ENCODE measurements at places on chromosomes 7 and 10.

DNA sequence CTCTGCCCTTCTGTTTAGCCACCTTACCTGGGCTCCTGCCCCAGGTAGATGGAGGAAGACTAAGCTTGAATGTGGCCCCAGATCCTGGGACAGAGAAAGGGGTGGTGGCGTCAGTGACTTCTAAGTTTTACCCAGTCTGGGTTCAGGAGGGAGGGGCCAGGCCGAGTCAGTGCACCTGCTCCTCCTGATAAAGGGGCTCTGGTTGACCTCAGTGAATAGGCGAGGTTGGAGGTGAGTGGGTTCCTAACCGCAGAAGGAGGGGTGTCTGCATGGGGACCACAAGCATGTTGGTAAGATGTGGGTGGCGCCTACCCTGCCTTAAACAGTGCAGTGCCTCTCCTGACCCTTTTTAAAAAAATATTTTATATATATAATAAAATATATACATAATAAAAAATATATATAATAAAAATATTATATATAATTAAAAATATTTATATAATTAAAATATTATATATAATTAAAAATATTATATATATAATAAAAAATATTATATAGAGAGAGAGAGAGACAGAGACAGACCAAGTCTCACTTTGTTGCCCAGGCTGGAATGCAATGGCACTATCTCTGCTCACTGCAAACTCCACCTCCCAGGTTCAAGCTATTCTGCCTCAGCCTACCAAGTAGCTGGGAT, 97.3 kb upstream of the GTF2I start:
- no peak for DNase-seq

DNA sequence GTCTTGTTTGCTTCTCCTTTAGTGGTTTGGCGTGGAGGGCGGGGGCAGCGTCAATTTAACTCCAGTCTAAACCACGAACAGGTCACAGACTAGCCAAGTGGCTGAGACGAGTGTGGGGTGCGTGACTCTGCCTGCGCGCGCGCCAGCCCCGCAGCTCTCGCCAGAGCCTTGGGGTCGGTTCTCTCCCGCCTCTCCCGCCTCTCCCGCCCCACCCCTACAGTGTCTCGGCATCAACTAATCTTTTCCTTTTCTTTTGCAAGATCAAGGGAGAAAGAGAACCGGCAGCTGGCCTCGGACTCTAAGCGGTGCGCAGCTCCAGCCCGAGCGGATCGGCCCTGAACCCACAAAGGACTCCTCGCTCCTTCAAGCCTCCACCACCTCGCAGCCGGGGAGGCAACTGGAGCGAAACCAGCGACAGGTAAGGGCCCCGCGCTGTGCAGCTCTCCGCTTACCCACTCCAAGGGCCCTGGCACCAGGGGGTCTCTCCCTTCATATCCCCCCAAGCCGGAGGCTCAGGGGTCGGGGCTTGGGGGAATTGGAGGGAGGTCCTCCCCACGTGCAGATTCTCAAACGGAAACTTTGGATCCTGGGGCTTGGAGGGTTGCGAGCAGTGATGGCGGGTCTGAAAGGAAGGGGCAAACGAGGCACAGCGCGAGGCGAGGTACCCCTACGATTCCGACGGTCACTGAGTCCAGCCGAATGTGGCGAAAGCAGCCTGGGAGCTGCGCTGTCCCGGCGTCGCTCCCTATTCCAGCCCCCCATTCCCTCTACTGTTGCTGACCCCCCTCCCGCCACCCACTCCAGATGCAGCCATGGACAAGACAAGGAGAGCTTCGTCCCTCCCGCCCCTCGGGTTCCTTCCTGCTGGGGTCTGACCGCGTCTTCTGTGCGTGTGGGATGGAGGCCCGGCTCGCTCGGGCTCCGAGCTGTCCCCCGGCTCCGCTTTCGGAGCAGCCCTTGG, 829 bp downstream of the CHRM2 start:
- no peak for DNase-seq

DNA sequence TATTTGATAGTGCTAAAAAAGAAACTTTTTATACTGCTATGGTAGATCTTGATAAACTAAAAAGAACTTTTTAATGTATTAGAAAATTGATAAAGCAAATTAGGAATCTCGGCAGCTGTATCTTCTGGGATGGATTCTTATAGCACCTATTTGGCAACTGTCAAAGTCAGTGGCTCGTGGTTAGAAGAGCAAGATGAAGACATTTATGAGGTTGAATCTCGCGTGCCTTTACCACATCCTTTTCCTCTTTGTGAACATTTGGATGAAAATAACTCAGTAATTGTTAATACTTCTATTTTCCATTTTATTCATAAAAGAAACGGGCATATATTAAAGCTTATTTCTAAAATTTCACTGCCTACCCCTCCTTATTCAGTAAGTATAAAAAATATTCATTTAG, 76.2 kb downstream of the CYP51A1 start:
- DNase-seq: no peak

- DNase-seq: no peak
Observed at GRCh38 chr10:66604195-66604594, 321.6 kb upstream of the LRRTM3 start.

DNA sequence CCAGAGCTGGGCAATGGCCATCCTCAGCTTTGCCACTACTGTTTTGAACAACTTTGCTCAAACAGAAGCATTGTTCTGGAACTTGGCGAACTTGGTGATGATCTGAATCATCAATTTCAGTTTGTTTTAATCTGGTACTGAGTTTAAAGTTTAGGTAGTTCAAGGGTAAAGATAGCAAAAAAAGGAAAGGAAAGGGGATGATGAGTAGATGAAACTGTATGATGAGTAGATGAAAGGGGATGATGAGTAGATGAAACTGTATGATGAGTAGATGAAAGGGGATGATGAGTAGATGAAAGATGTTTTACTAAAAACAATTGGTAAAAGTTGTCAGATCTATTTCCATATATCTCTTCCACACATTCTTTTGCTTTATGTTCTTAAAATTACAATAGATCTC, 737.0 kb downstream of the LRMDA start:
- no peak for DNase-seq

DNA sequence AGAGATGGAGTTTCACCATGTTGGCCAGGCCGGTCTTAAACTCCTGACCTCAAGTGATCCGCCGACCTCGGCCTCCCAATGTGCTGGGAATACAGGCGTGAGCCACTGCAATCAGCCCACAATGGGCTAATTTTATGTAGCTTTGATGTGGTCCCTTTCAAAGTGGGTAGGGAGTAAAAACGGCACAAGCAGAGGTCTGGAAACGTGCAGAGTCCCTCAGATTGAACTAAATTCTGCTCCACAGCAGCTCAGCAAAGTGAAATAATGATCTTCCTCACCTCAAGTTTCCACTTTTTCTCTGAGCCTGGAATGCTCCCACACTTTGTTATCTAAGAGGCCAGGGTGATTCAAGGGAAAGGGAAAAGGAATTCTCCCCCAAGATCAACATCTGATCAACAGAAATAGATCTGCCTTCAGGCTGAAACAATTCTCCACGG, 6.1 kb downstream of the CCDC3 start:
- no peak for DNase-seq

DNA sequence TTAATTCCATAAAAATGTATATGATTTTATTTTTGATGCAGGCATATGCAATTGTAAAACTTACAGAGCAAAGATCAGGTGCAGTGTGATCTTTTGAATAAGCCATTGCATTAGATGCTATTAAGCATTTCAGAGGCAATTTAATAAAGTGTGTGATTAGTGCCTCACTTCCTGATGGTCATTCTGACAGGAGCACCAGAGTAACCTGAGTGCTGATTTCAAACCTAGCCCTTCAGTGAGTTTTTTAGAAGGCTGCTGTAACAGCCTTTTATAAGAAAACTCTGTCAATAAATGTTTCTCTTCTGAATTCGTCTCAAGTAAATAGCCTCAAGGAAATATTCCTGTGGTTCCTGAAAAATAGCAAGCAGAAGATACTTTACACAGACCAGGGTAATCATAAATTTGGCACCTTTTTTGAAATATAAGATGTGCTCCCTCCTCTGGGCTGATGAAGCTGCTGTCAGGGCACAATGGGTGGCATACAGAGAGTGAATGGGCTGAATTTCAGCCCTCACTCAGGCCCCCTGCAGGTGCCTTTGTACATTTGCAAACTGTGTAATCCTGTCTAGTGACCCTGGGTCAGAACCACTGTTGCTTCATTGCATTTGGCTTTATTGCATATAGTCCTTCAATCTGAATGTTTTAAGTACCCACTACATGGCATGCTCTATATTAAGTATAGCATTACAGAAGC, 193.7 kb upstream of the CSTF2T start:
- peak; percentile 43 for DNase-seq

GRCh38 chr7:141076377-141076776, 2.5 kb downstream of the TMEM178B start:
- no peak for DNase-seq

DNA sequence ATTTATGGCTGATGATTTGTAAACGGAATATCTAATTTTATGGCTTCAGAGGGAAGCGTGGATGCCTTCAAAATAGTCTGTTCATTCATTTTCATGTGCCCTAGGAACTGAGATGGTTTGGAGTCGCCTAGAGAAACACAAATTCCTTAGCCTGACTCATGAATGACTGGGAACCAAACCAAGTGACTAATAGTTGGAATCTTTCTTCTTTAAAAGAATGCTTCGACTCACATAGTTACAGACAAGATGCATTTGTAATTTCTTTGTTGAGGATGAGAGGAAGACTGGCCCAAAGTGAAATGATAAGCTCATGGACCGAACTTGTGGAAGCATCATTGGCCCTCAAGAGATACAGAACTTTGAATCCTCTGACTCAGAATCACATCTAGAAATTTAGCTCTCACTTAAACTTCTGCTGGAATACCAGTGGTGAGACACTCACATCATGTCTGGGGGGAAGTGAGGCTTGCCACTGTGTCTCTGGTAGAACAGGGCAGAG, 1107.2 kb downstream of the NRG3 start:
- DNase-seq: no peak

- DNase-seq: peak; percentile 20
Observed at GRCh38 chr10:112343056-112343806, 30.7 kb upstream of the ACSL5 start.

DNA sequence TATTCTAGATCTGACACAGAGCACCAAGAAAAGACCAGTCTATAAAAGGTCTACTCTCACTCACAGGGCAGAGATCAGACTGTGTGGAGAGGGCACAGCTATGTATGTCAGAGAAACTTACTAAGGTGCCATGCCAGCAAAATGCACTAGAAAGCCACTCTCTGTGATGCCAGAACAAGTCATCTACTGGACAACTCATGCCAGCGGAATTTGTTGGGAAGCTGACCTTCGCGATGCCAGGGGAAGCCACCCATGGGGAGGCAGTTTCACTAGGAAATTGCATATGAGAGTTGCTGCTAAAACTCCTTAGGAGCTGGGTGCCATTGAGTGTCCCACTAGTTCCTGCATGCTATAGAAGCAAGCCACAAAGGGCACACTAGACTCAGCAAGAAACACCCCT, 58.5 kb downstream of the MICU1 start:
- DNase-seq: no peak

DNA sequence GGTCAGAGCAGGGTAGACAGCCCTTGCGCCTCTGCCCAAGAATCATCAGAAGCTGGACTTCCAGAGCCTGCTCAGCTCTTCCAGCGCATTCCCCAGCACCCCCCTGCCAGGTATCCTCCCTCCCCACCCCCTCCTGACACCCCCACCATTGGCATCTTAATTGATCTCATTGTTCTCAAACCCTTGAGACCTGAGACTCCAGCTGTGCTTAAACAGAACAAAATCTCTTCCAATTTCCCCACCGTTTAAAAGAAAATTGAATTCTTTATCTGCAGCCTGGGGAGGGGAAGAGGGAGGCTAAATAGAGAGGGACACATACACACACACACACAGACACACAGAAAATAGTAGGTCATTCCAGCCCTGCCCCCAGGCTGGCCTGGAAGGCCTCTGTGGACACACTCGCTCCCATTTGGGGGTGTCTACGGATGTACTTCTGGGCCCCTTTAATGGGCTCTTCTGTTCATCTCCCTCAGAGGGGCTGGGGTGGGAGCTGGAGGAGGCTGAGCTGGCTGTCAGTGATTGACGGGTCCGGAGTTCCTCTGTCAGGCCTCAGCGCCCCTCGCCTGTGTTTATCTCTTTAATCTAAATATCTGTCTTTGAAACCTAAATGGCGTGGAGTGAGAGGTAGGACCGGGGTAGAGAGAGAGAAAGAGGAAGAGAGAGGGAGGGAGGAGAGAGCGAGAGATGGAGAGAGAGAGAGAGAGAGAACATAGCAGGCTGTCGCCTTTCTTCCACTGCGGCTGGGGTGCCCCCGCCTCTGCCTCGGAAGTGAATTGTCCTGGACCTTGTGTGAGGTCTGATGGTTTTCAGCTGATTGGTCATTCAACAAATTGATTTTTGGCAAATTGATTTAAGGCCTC, 61.7 kb downstream of the C10orf105 start:
- no peak for DNase-seq

GRCh38 chr10:93034426-93034825, 26.2 kb upstream of the CYP26C1 start:
- no peak for DNase-seq

- no peak for DNase-seq
Observed at GRCh38 chr7:10222976-10223375, 750.7 kb upstream of the PHF14 start.

GRCh38 chr10:120375666-120376065, 81.4 kb upstream of the PLPP4 start:
- no peak for DNase-seq

- DNase-seq: no peak
Observed at GRCh38 chr10:96280859-96281258, 9.5 kb upstream of the BLNK start.

GRCh38 chr7:127330070-127330469, 62.4 kb downstream of the ZNF800 start:
- no peak for DNase-seq

- DNase-seq: no peak
Observed at GRCh38 chr7:55557666-55558188, 14.6 kb downstream of the VOPP1 start.

- no peak for DNase-seq
Observed at GRCh38 chr7:2465928-2466327, 10.3 kb downstream of the GRIFIN start.

DNA sequence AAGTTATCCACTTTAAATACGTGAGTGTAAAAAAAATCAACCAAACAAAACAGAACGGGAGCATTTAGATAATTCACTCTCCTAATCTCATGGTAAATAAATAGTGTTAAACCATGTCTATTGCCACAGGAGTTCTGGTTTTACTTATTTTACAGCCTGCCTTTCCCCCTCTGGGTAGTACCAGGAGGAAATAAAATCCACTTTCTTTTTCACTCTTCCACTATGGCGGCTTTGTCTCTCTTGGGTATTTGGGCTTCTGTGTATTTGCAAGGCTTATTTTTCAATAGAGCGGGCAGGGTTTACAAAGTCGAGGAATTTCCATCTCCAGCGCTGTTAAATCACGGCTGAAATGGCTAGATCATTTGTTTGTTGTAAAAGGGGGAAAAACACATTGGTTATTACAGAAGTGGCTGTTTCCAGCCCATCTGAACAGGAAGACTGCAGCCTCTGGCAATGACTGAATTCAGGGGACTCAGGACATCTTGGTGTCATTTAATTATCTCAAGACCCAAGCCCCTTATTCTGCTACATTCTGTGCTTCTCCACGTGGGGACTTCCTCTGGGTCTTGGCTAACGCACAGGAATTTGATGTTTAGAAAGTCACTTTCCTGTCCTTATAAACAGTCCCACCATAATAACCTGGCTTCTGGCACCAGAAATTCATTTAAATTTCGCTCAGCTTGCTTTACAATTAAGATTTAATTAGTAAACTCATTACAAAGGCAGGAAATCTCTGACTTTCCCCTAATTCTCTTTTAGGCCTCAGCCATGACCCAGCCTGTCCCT, 323.9 kb downstream of the GATA3 start:
- DNase-seq: no peak

GRCh38 chr10:93754761-93755160, 3.0 kb upstream of the LGI1 start:
- no peak for DNase-seq

GRCh38 chr7:93890041-93890463, 501 bp downstream of the TFPI2 start:
- DNase-seq: no peak
